Activated CD4-positive, alpha-beta T cell treated with anti-CD3 and anti-CD28 coated beads for 4 hours (primary cell): ENCODE measurements at places on chromosomes 5 and 9.

- DNase-seq: no peak
These were observed 21.1 kb downstream of the ECPAS start for GRCh38 chr9:111463048-111463447.

GRCh38 chr5:178338750-178339144 lies 106.1 kb upstream of the PHYKPL start:
- DNase-seq: no peak

DNA sequence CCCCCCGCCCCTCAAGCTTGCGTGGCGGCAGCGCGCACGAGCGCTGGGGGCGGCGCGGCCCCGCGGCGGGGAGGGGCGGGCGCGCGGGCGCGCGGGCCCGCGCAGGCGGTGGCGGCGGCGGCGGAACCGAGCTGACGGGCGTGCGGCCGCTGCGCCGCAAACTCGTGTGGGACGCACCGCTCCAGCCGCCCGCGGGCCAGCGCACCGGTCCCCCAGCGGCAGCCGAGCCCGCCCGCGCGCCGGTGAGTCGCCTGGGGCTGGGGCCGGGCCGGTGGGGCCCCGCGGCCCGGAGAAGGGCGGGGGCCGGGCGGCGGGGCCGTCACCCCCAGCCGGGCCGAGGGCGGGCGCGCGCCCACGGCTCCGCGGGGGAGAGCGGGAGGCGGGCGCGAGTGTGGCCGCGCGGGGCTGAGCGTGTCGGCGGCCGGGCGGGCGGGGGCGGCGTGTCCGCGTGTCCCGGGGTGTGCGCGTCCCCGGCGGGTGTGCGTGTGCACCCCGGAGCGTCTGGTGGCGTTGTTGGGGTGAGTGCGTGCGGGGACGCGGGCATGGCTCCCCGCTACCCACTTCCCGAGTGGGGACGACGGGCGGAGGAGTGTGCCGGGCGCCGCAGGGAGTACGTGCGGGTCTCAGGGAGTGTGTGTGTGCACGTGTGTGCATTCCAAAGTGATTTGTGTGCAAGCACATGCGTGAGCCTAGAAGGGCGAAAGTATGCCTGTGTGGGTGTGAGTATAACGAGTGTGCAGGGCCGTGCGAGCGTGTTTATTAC lies at the start of gene NEK6:
TSS of gene NEK6 (plus strand) at position 106 of the 763 bp plus-strand sequence. CDS start 44,016 bp downstream, outside the sequence.
- DNase-seq: peak; percentile 19

DNA sequence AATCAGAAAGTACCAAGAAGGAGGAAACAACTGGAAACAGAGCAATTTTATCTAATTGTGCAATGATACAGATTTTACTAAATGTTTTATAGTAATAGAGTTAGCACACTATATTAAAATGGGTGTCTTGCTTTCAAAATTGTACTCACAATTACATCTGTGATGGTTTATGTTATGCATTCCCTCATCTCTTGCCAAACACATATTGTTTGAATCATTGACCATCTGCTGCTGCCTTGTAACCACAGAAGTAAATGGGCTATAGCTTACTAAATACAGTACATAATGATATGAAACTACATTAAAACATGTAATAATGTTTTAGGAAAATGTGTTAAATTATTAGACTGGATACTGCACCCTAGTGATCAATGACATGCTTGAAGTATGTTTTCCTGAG lies 158.1 kb downstream of the SLC25A46 start:
- no peak for DNase-seq

DNA sequence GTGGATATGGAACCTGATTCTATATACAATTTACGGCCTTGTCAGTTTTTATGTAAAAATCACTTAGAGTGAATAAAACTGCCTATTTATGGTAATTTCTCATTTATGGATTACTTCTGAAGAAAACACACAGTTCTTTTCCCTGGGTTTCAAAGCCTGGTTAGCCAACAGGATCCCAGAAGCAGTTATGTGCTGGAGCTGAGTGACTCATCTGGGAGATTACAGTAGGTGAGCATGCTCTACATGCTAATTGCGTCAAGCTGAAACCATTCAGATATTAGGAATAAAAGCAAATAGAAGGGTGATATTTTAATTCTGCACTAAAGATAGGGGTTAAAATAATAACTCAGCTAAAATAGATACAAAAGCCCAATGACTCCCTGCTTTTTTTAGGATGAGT lies 47.8 kb downstream of the PDE4D start:
- DNase-seq: no peak

GRCh38 chr5:43244823-43245565 lies 53.0 kb downstream of the NIM1K start:
- DNase-seq: no peak

DNA sequence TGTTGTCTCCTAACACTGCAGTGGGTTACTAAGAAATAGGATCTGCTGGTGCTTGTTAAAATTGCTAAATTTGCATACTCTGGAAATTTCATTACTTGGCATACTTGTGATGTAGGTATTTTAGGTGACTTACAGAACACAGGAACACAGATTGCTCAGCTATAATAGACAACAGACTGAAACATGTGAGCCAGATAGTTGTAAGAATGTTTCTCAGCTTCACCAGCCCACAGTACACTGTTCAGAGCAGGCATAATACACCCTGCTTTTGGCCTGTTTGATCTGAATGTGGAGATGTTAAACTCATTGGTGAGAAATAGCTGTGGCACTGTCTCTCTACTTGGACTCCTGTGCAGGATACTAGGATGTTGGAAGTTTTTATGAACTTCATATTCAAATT lies 275.7 kb downstream of the CSNK1G3 start:
- DNase-seq: no peak

DNA sequence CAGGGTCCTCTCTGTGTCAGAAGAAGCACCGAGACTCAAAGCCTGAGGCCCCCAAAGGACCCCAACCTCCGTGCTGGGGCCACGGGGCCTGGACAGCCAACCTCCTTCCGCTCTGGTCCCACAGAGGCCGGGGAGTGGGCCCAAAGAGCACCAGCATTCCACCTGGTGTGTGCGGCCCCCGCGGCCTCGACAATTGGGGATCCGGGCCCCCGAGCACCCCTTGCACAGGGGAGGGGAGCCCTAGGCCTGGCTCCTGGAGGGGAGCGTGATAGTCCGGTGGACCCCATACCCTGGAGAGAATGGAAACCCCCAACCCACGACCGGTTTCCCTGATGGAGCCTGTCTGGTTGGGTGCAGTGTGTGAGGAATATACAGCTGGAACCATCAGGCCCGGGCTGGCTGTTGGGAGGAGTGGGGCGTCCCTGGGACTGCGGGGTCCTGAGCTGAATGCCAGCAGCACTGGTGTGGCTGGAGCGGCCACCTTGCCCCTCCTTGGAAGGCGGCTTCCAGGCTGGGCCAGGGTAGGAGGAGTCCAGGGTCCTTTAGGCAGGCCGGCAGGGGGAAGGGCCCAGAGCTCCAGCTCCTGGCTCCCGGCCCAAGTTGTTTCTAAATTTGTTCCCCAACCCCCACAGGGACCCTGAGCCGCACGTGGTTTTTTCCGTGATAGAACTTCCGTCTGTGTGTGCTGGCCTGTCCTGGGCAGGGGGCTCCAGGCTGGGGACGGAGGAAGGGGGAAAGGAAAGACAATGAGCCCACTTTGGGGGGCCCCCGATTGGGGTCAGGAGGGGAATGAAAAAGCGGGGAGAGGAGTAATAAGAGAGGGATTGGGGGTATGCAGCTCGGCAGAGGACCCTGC lies 825 bp upstream of the TOR4A start:
- no peak for DNase-seq

- no peak for DNase-seq
These were observed 145.6 kb downstream of the GNA14 start for GRCh38 chr9:77502568-77502967.

- DNase-seq: no peak
These were observed 91.2 kb downstream of the ZNF474 start for GRCh38 chr5:122220511-122220910.

DNA sequence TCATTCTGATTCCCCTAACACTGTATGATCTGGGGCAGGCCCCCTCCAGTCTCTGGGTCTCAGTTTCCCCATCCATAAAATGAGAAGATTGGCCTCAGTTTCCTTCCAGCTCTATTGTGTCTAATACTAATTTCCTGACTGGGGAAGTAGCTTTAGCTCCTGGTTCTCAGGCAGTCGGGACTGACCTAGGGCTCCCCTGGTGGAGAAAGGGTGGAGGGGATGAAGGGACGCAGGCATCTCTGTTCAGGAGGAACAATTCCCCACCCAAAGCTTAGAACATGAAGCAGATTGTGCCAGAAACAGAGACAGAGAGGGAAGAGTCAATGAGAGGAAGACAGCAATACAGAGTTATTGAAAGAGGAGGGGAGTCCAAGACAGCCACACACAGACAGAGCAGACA lies 14.2 kb upstream of the PTGS1 start:
- no peak for DNase-seq

- DNase-seq: no peak
These were observed 124.6 kb downstream of the TARS1 start for GRCh38 chr5:33565324-33565723.

GRCh38 chr5:68708156-68708841 lies 385.5 kb upstream of the SLC30A5 start:
- no peak for DNase-seq

DNA sequence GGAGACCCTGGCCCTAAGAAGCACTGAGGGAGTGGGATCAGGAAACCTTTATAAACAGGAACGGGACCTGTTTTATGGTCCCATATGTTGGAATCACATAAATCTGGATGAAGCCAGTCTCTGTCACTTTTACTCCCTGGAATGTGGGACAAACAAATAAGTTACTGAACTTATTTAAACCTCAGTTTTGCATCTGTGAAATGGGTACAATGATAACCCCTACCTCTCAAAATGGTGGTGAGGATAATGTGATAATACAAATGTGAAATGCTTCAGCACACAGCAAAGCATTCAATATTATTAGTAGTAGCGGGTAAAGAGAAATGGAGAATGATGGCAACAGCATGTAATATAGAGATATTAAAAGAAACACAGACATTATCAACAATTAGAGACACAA lies 298.9 kb downstream of the ZSWIM6 start:
- DNase-seq: no peak

DNA sequence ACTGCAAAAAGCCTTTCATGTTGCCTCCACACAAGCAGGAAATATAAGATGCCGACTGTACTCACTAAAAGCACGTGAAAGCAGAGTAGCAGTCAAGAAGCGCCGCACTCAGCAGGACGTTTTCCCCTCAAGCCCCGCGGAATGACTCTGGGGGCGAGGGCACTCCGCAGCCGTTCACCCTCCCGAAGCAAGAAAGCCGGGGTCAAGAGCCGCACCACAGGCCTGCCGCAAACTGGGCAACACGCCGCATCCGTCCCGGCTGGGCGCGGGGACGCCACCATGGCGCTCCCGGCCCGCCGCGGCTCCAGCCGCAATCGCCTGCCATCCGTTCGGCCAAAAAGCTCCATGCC lies 364 bp downstream of the RPS6 start:
- DNase-seq: no peak

DNA sequence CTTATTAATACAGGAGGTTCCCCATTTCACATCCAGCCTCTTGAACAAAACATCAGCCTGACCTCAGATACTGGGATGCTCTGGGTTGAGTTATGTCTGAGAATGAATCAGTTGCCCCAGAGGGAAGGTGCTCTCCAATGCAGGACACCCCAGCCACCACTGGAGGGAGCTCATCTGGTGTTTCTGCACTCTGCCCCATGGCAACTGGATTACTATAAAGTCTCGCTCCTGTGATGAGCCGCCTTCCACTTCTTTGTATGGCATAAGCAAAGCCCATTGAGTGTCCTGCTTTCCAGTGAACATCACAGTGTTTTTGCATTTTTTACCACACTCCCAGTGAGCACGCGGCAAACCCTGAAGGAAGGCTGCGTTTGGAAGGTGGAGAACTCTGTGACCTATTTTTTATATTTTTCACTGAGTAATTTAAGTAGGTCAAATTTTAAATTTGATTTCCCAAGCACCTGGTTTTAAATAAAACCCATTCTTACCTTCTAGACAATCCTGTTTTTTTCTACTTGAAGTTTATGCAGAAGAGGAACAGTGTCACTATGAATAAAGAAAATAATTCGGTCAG lies 176.9 kb upstream of the WWC1 start:
- DNase-seq: peak; percentile 45

DNA sequence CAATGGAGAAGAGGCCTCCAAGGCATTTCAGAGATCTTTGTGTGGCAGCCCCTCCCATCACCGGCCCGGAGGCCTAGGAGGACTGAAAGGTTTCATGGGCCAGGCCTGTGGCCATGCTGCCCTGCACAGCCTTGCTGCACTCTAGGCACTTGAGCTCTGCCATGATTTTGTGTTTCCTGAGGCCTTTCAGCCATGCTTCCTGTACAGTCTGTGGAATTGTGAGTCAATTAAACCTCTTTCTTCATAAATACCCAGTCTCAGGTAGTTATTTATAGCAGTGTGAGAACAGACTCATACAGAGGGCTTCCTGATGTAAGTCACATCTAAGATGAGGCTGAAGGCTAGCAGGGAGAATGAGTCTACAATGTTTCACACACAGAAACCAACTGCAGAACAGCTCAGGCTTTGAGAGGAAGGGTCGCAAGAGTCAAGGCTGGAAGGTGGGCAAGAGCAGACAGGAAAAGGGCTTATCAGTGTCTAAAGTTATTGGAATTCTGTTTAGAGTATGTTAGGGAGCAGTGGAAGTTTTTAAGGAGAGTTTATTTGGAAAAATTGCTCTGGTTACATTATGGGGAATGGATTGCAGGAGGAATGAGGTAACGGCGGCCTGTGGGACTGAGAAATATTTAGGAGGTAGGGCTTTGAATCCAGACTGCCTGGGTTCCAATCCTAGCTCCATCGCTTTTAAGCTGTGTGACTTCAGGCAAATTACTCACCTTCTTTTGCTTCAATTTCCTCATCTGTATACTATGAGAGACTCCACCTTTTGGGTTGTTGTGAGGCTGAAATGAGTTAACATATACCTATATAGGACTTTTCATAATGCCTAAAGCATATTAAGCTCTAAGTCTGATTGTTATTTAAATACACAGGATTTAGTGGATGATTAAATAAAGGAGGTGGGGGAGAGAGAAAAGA lies 291.2 kb downstream of the CWC27 start:
- DNase-seq: no peak

GRCh38 chr5:143788401-143788800 lies 23.6 kb upstream of the HMHB1 start:
- DNase-seq: no peak

GRCh38 chr5:149113669-149114068 lies 27.6 kb upstream of the ABLIM3 start:
- no peak for DNase-seq

GRCh38 chr5:139851558-139851957 lies 56.0 kb downstream of the PSD2 start:
- no peak for DNase-seq

GRCh38 chr5:172106511-172107356 lies 81.3 kb downstream of the STK10 start:
- DNase-seq: peak; percentile 60

GRCh38 chr9:134049772-134050588 lies 17.8 kb downstream of the BRD3 start:
- no peak for DNase-seq

GRCh38 chr9:87710443-87710842 lies 15.5 kb upstream of the CTSL start:
- DNase-seq: no peak

GRCh38 chr9:75889577-75889976 lies 896 bp upstream of the PCSK5 start:
- peak; percentile 3 for DNase-seq
